ENCODE measurements at places on chromosomes 6 and 20. TPM values are rescaled to one million over a fixed set of nuclear protein-coding genes. Genes with fewer than 3 reads are reported as not detected.
A peak's percentile ranks its signal among the peaks of the same experiment; 100 is the strongest.

CPXM1 gene
- polyA plus RNA-seq: 98.5 TPM

SLPI gene
- not detected for polyA plus RNA-seq

MSH5 gene
- polyA plus RNA-seq: 16.4 TPM

RBM24 gene
- 190 TPM for polyA plus RNA-seq

DNA sequence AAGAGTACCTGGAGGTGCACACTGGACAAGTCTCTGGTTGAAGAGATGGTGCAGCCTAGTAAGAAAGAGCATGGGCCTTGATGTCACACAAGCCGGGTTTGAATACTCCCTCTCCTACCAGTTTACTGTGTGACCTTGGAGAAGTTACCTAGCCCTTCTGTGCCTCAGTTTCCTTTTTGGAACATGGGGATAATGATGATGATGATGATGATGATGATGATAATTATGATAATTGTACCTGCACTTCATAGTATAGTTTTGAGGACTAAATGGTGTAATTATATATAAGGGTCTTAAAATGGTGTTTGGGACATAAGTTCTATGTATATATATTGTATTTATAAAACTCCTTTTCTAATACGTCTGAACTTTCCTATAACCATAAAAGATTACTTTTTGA is 41.7 kb downstream of the POPDC3 start:
- DNase-seq: no peak

DNA sequence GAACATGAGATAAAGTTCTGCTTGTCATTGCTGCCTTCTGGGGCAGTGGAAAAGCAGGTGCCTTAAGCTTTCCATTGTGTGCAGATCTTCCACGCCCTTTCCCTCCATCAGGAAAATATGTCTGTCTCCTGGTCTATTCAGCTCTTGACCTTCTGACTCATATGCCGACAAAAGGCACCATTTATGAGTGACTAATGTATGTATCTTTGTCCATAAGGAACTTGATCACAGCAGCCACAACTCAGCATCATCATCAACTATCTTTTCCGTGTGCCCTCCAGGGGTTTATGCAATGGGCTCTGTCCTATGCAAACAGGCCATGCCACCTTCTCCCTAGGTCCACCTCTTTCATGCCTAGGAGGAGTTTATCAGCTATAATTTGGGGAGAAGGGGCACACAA is 102.7 kb upstream of the QKI start:
- no peak for DNase-seq

GRCh38 chr20:1900321-1900801 is 5.2 kb downstream of the SIRPA start:
- peak; percentile 84 for DNase-seq

DNA sequence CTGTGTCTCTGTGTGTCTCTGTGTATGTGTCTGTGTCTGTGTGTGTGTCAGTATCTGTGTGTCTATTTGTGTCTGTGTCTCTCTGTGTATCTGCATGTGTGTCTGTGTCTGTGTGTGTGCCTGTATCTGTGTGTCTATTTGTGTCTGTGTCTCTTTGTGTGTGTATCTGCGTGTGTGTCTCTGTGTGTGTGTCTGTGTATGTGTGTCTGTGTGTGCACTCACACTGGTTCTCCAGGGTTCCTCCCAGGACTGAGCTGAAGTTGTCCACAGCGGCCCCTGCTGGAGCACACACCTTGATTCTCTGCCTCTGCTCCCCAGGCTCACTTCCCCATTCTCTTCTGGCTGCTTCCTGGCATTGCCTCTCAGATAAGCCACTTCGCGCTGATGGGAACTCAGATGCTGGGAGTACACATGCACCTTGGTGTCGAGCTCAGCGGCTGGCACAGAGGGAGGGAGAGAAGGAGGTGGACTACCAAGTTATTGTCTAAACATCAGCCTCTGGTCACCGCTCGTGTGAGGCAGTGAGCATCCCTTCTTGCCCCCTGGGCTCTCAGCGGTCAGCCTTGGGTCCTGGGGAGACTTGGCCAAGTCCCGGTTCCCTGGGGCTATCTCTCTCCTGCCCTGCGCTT is 104.9 kb upstream of the NXT1 start:
- peak; percentile 58 for DNase-seq

DNA sequence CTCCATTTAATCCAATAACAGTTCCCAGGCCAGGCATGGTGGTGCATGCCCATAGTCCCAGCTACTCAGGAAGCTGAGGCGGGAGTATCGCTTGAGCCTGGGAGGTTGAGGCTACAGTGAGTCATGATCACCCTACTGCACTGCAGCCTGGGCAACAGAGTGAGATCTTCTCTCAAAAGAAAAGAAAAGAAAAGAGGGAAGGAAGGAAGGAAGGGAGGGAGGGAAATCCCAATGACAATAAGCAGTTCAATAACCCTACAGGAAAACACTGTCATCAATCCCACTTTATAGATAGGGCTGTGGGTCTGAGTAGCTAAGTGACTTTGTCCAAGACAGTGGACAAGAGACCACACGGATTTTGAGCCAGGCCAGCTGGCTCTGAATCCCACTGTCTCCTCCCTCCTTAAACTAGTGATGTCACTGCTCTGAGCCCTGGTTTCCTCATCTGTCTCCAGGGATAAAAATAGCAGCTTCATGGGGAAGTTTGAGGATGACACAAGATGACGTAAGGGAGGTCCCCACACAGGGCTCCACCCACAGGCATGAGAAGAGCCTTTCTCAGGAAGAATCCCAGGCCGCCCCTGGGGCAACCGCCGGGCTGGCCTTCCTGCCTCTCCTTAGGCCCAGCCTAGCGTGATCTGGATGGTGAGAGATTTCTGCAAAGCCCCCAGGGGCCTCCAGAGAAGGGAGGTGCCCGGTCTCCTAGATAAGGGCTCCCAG is 7.2 kb upstream of the TRIB3 start:
- DNase-seq: peak; percentile 94

- DNase-seq: peak; percentile 53
These were observed 15.8 kb upstream of the LIN28B start for GRCh38 chr6:104940893-104941728.

- DNase-seq: no peak
These were observed 53.1 kb upstream of the ARMC2 start for GRCh38 chr6:108795122-108795521.

DNA sequence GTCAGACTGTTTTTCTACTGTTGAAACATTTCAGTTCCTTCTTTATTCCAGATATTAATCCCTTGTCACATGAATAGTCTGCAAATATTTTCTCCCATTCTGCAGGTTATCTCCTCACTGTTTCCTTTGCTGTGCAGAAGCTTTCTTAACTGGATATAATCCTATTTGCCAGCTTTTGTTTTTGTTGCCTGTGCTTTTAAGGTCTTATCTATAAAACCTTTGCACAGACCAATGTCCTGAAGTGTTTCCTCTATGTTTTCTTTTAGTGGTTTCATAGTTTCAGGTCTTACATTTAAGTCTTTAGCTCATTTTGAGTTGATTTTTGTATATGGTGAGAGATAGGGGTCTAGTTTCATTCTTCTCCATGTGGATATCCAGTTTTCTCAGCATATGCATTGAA is 19.2 kb downstream of the NCOA6 start:
- peak; percentile 18 for DNase-seq

DNA sequence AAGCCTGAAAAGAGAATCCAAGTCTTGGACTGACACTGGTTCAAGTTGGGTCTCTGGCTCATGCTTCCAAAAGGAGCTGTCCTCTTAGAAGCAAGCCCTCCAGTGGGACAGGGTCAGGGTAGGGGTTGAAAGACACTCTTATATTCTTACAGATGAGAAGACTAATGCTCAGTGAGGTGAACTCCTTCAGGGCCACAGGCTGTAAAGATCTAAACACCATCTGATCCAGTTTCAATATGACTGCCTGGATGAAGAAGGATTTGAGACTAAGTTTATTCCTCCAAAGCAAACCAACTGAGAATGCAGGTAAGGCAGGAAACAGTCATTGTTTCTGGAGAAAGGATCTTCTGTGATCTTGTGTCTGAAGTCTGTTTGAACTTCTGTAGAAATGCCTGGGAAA is 99.0 kb upstream of the TAB2 start:
- no peak for DNase-seq

Measured in cardiac muscle cell (in vitro differentiated cells and primary cell).